ENCODE measurements at places on chromosomes 4 and X.

- DNase-seq, result no peak
Measured at GRCh38 chr4:68985442-68985841, 33.8 kb upstream of the UGT2A3 start.

GRCh38 chr4:20679951-20680350 is 20.3 kb upstream of the PACRGL start:
- no peak for DNase-seq

- no peak for DNase-seq
Measured at GRCh38 chr4:76726176-76726575, 171.8 kb downstream of the SOWAHB start.

GRCh38 chrX:121011254-121011653 is 25.7 kb upstream of the CT47A1 start:
- no peak for DNase-seq

DNA sequence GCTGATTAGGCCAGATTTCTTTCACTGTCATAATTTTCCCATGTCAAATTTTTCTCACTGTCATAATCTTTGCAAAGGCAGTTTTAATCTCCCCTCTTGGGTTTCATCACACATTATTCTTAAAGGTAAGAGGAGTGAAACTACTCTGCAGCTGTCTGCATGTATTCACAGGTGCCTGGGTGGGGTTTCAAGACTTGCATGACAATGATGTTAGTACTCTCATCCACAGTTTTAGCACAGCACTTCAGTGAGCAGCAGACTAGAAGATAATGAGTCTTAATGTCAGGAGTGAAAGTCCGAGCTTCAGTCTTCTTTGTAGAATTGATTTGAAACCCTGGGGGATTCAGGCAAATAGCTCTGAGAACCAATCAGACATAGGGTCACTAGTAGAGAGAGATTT is 182.5 kb upstream of the GALNT7 start:
- no peak for DNase-seq

Measured in uterus (tissue), 4 donors.